ENCODE measurements at places on chromosomes 11 and 22.

GRCh38 chr22:24428751-24429410 lies 1.5 kb downstream of the ADORA2A start:
- DNase-seq, result no peak

DNA sequence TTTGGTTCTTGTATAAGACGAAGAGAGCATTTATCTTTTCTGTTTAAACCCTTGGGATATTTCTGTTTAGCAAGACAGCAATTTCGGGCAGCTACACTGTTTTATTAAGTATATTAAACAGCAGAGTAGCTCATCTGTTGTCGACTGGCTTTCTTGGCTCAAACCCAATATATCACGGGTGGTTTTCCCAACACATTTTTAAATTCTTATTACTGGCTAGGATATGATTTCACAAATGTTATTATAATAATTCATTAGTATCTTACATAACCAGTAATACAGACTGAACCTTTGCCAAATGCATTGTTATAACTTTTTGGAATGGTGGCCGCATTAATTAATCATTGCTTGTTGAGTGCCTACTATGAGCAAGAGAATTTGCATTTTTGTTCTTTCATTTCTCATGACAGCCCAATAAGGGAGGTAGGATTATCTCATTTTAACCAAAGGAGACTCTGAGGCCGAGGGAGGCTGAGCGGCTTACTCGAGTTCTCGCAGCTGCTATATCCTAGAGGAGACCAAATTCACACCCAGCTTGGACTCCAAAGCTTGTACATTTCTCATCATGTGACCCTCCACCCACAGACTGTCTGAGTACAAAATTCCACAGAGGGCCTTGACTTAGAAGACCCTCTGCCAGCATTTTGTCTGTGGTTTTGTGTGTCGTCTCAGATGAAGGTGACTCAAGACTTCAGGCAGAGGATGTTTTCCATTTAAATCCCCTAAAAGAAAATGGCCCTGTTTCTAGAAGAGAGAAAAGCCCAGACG lies 304.9 kb downstream of the NTM start:
- DNase-seq, result no peak

- DNase-seq, result peak; percentile 70
These were observed 7.8 kb downstream of the SLC5A1 start for GRCh38 chr22:32050678-32051515.

- peak; percentile 67 for DNase-seq
These were observed 12.4 kb upstream of the KLHL35 start for GRCh38 chr11:75445315-75445953.

- DNase-seq, result no peak
These were observed 537.4 kb upstream of the CCDC90B start for GRCh38 chr11:83823461-83824025.

- DNase-seq, result no peak
These were observed 173.3 kb downstream of the CADM1 start for GRCh38 chr11:115330684-115331482.

- DNase-seq, result peak; percentile 14
These were observed 51.5 kb downstream of the LHFPL7 start for GRCh38 chr22:24894998-24895397.

DNA sequence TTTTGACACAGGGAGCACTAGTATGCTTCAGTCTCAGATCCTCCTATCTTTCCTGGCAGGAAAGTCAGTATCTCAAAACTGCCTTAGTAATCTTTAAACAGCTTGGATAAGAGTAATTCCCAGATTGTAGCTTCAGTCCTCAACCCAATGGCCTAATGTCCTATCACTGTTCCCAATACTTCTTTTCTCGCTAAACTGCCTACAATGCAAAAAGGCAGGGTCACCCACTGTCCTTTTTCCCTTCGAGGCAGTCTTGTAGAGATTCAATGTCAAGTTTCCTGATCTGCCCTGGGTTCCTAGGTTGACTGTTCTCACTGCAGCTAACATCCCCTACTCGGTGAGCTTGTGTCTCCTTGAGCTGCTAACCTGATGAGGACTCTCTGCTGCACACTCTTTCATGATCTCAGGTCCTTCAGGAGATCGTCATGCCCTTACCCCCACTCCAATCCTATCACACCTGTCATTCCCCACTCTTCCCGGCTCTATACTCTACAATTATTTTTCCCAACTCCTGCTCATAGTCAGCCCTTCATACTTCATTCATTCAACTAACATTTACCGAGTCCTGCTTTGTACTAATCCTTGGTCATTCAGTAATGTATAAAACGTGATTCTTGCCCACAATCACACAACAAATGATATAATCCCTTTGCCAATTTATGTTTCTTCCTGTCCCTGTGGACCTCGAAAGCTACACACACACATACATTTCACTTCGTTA lies 904 bp downstream of the C2CD3 start:
- DNase-seq, result no peak

DNA sequence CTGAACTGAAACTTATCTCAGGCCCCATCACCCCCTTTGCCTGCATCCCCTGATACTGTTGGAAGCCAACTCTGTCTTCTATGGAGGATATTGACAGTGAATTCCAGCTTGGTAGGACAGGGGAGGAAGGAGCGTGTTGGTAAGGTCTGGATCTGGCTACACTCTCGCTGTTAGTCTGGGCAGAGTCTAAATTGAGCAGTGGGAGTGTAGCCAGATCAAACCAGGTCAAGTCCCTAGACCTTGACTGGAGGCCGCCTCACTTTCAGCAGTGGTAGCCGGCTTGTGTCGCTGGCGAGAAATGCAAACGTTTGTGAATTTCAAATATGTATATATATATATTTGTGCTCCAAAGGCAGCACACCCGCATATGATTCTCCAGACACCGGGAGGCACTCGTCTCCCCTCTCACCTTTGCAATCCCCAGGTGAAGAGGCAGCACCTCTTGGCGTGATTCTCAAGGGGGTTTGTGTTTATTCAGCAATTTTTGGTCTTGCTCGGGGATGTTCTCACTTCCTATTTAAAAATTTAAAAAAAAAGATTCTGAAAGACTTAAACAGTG lies 26.7 kb downstream of the DHCR7 start:
- DNase-seq, result no peak

- DNase-seq, result no peak
These were observed 30.5 kb upstream of the FNBP4 start for GRCh38 chr11:47797633-47798032.

GRCh38 chr11:8167796-8168195 lies 1.0 kb downstream of the RIC3 start:
- no peak for DNase-seq

DNA sequence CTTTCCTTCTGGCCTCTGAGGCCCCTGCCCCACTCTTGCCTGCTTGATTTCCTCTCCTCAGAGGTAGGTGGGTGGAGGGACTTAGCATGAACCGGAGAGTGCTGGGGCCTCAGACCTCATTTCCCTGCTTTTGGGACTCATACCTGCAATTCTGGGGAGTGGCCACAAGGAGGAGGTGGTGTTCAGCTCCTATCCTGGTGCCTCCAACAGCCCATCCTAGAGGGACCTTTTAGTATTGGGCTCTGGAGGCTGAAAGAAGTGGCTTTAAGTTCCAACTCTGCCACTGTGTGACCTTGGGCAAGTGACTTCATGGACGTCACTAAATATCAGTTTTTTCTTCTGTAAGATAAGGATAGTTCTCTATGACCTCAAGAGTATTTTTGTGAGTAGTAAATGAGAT lies 98.6 kb downstream of the KIAA1671 start:
- no peak for DNase-seq

GRCh38 chr11:15890031-15890713 lies 466.2 kb downstream of the SOX6 start:
- no peak for DNase-seq

DNA sequence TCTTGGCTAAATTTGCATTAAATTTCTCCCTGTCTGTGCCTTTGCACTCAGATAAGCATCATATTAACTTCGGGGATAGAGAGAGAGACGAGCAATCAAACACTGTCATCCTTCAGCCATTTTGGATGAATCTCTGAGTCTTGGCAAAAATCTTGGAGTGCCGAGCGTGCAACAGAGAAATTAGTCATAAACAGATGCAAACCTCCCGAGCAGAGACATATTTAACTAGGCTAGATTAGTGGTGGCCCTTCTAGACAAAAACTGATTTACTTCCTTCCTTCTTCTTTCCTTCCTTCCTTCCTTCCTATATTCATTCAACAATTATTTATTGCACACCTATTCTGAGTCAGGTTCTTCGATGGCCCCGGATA lies 114.4 kb upstream of the BLID start:
- no peak for DNase-seq

- DNase-seq, result no peak
These were observed 47.0 kb upstream of the ALKBH3 start for GRCh38 chr11:43833657-43834073.

DNA sequence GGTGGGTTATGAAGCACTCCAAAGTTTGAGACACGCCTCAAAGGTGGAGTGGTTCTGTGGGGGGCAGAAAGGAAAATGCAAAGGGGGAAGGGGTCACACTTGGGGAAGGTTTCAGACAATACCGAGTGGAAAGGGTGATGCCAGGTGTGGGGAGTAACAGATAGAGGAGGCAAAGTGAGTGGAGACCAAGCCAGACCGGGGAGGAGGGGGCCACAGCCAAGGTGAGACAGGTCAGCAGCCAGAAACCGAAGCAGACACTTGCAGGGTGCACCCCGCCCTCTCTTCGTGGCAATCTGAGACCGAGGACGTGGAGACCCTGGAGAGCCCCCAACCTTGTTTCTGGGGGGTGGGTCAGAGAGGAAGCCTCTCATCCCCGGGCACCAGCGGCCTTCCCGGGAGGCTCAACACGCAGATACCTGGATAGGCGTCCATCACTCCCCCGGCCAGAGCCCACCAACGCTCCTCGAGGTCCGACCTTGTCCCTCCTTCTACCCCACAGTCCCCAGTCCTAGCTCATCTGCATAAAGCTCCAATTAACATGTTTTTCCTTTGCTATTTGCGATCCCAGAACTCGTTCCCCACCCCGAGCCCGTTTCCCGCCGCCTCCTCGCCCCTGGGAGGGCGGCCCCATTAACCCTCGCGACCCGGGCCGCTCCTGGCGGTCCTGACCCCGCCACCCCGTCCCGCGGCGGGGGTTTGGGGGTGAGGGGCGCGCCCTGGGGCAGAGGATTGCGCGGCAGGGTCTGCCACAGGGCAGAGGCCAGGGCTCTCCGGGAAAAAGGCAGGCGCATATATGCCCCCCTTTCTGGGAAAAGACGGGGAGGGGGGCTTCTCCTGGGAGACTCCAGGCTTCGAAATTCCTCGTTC lies 21.8 kb downstream of the RTN4RL2 start:
- no peak for DNase-seq

GRCh38 chr11:17810746-17811145 lies 76.2 kb downstream of the KCNC1 start:
- no peak for DNase-seq

- DNase-seq, result peak; percentile 79
These were observed 11.9 kb downstream of the CHRM1 start for GRCh38 chr11:62909107-62909894.

DNA sequence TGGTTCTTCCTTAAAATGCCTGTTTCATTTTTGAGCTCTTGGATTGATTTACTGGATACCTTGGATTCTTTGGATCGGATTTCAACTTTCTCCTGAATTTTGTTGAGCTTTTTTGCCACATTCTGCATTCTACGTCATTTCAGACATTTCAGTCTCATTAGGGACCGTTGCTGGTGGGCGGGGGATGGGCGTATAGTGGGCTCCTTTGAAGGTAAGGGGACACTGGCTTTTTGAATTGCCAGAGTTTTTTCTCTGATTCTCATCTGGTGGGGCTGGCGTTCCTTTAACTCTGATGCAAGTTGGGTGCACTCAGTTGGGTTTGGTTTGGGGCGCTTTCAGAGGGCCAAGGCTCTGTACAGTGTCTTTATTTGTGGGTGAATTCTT lies 216.5 kb downstream of the DYNC2H1 start:
- no peak for DNase-seq

GRCh38 chr11:35318977-35319925 lies 100.1 kb downstream of the SLC1A2 start:
- no peak for DNase-seq

GRCh38 chr11:35403765-35404387 lies 15.5 kb downstream of the SLC1A2 start:
- no peak for DNase-seq

DNA sequence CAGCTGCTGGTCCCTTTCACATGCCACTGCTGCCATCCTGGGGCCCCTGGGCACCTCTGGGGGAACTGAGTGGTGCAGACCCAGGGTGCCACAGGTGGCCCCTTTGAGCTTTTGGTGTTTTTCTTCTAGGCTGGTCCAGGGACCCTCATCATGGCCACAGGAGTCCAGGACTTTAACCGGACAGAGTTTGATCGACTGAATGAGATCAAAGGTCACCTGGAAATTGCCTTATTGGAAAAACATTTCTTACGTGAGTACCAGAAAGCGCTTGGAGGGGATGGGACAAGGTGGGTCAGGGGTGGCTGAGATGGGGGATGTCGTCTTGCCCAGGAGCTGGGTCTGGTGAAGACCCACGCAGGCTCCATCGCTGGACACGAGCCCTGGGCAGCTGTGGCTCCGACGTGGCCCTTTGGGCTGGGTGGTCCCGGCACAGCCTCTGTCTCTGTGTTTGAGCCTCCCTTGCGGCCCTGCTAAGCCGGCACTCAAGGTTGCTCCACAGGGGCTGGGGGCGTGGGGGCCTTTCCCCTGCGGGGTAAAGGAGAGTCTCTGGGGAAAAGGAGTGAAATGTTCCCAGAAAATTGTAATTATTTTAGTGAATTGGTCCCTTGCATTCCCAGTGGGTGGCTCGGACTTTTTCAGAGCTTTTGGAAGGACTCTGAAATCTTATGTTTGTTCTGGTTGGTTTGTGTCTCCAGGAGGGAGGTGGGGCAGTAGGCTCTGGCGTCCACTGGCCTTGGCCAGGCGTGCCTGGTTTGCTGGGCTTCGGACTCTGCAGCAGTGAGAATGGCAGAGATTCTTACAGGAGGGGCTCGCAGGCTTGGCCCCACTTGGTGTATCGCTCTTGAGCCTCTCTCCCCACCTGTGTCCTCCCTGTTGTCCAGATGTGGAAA lies 17.8 kb downstream of the GRAMD4 start:
- DNase-seq, result no peak

DNA sequence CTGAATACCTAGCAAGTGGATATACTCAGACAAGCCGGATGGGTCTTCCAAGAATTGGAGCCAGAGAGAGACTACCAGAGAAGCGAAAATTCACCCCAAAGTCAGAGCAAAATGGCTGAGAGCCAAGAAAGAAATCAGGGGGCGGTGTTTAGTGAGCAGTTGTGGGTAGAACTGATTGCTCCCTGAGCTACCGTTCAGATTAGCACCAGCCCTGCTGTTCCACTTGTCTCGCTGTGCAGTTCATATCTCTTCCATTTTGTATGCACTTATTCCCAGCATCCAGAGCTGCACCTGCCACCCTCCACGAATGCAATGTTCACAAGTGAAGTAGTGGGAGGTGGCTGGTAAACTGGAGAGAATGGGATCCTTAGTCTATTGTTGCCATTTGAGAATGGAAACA lies 25.5 kb downstream of the DRD2 start:
- DNase-seq, result no peak

- no peak for DNase-seq
These were observed 69.0 kb downstream of the EFCAB6 start for GRCh38 chr22:43743131-43743530.

DNA sequence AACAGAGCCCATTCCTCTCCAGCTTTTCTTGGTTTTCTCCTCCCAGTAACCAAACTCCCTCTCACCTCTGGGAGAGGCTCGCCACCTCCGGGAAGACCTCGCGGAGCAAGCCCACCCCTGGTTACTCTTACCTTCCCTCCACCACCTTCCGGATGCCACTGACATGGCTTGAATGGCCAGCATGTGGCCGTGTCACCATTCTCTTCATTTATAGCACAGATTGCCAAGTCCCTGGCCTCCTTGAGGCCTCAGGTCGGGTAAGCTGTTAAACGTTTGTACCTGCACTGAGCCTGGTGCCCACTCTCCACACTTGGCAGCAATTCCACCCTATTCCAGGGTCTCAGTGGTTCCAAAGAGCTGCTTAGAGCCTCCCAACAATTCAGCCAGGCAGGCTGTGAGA lies 8.0 kb upstream of the FXYD2 start:
- no peak for DNase-seq
